ENCODE measurements at places on chromosomes 13 and 19.

- no peak for DNase-seq
Measured at GRCh38 chr13:50589651-50590054, 253.8 kb downstream of the DLEU7 start.

GRCh38 chr19:32921624-32922023 is 50.1 kb downstream of the CEP89 start:
- DNase-seq: no peak

DNA sequence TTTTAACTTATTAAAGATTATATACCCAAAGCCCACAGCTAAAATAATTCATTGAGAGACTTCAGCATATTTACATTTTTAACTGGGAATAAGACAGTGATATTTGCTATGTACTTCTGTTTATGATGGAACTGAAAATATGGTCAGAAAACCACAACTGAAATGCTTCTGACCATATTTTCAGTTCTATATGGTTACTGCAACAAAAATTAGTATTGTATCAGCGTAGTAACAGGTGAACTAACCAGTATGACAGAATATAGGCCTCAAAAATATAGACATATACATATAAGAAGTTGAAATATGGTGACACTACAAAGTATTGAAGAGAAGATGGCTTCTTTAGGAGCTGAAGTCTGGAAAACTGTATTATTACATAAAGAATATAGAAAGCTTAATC is 857.4 kb downstream of the OLFM4 start:
- no peak for DNase-seq

DNA sequence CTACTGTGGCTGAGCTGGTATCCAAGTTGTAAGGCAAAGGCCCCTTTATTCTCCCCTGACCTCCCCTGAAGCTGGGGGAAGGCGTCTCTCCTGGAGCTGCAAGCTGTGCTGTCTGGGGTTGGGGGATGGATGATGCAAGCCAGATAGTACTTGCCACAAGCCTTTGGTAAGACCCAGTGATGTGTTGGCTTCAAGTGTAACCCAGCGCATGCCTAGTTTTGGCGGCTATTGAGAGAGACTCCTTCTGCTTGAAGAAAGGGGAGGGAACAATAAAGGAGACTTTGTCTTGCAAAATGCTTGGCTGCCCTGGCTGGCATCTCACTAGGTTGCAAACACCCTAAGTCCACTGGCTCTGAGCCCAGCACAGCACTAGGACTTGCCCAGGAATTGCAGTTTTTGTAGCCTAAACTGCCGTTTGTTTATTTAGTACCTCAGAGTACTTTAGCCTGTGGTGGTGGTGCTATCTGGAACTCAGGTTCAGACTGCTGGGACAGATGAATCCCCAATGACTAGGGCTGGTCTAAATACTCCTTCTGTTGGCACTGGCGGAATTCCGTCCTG is 108.2 kb downstream of the TNFSF13B start:
- no peak for DNase-seq

Measured in substantia nigra (tissue), 51 donors.